ENCODE measurements at places on chromosomes 16 and 17. TPM values are rescaled to one million over a fixed set of nuclear protein-coding genes. Genes with fewer than 3 reads are reported as not detected.

GRCh38 chr17:60526726-60527125, 684 bp upstream of the APPBP2 start:
- peak; percentile 52 for DNase-seq

DNA sequence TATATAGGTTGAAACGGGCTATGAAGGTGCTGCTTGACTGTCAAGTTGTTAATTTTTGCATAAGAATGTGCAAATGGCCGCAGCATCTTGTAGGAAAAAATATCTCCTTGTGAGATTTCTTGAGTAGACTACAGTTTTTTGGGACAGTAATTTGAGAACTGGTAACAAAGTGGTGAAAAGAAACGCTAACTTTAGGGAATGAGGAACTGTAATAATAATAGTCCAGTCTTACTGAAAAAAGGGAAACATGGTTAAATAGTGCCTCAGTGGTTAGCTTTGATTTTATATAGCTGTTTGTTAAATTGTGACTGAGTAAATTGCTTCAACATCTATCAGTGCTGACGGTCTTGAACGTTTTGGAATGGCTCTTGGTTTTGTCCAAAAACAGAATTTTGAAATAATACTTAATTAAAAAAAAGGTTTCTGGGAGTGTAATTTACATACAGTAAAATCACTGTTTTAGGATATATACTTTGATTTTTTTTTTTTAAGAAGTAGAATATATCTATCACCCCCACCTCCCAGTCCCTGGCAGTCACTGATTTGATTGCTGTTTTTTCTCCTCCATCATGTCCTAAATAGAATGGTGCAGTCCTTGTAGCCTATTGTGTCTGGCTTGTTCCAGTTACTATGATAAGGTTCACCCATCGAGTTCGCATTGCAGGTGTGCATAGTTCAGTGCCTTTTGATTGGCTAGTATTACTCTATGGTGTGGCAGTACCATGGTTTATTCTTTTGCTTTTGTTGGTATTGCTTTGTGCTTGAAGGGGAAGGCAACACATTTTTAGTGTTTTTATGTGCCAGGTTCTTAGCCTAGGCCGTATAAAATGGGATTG, 2.8 kb downstream of the HAPSTR1 start:
- no peak for DNase-seq

DNA sequence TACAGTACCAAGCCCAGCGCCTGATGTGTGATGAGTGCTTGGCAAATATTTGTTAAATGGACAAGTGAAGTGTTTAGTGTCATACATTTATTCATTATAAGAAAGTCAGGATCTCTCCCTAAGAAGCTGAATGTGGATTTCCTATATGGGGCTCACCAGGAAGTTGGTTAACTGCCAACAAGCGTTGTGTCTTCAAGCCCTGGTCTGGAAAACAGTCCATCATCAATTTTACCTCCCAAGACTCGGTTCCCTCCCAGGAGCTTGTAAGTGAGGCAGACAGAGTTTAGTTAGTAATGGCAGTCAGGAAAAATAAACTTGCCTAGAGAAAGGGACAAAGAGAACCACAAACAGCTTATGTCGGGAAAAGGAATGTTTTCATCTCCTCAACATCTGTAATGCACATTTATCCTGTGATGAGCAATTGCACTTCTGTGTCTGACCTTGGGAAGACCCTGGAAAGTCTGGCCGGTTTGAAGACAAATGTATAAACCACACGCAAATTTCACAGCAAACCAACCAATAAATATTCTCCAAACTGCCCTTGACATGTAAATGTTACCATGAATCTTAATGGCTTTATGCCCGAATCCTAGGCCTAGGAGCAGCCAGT, 28.3 kb downstream of the C16orf95 start:
- no peak for DNase-seq

DNA sequence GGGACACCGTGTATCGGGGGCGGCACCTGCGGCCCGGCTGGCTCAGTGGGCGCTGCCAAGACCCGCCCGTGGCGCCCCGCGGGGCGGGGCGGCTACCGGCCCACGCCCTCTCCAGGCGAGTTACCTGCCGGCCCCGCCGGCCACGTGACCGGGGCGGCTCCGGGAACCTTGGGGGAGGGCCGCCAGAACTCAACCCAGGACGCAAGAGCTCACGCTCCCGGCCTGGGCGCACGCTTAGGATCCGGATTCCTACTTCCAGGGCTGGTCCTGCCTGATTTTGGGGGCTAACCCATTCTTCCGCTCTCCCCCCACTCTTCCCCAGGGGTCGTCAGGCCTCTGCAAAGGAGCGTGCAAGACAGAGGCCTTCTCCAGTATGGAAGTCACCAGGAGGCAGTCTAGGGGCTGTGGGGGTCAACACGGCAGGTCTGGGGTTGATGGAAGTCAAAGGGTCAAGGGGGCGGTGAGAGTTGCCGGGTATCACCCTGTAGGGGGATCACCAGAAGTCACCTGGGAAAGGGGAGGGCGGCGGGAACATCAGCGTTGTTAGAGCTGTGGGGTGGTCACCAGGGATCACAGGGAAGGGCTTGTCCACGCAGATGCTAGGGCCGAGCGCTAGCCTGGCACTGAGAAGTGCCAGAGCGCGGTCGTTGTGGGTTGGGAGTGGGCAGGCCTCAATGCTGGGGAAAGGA, 354 bp upstream of the ESRP2 start:
- DNase-seq: no peak

DNA sequence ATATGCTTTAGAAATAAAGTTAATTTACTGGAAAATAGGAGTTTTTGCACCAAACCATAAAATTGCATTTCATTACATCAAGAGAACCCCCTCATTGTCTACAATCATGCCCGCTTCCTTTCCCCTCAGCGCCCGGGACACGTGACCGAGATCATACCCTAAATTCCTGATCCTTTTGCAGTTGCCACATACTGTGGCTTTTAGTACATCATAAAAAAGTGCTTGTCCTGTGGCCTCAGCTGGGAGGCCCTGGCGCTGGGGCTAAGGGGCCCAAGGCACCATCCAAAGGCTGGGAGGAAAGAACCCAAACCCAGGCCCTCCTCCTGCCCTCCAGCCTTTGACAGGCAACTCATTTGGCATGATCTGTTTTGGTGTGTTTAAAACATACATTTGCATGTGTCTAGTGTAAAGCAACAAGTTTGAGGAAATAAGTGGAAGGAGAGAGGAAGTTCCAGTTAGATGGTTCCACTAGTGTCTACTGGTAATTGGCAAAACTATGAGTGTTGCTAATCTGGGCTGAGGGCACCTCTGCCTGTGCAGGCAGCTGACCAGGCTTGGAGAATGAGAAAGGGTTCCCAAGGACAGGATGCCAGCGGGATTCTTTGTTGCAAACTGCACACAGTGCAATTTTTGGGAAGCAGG, 6.0 kb downstream of the CDK5R1 start:
- no peak for DNase-seq

LRRC36 gene
- total RNA-seq: not detected

GRCh38 chr17:60989379-60989778, 311.7 kb downstream of the BCAS3 start:
- no peak for DNase-seq

DNA sequence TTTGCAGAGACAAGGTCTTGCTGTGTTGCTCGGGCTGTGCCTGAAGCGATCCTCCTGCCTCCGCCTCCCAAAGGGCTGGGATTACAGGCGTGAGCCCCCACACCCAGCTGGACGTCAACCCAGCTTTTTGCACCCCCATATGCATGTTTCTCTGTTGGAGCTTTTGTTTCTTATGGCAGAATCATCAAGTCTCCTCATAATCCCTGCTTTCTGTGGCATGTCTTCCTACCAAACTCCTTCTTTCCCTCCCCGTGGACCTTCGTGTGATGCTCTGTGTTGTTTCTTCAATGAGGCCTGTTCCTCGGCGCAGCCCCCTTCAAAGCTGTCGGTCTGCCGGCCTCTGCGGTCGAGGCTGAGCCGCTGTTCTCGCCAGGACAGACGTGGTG, 71.6 kb downstream of the METRNL start:
- no peak for DNase-seq

DNA sequence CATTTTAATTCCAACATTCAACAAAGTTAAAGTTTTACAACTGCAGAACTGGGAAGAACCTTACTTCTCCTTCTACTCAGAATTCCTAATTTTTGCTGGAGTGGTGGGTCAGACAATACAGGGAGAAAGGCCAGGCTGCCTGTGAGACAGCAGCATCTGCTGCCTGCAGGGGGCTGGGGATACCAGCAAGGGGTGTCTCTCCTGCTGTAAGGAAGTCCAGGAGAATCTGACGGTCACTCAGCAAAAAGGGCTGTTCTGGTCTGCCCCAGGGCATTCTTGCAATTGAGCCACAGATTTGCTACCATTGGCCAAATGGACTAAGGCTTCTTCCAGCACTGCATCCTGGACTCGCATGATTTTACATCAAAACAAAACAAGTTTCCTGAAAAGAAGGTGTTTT, 426.6 kb upstream of the CDH11 start:
- no peak for DNase-seq

NPIPB6 gene
- total RNA-seq: 26.7 TPM

DNASE1L2 gene
- total RNA-seq: 0.16 TPM

DNA sequence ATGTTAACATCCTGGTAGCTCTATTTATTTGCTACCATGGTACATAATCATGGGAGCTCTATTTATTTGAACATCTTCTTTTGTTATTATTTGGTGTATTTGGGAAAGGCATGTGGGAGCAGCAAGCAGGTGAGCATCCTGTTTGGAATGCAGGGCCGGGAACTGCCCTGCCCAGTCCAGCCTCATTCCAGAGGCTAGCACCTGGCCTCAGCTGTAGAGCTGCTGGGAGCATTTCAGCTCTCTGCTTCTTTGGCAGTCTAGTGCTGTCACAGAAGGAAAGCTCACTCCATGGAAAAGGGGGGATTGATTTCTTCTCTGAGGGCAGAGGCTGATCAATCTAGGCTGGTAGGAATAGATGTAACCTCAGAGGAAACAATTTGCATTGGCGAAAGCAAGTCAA, 112.5 kb downstream of the WWOX start:
- DNase-seq: no peak

DNA sequence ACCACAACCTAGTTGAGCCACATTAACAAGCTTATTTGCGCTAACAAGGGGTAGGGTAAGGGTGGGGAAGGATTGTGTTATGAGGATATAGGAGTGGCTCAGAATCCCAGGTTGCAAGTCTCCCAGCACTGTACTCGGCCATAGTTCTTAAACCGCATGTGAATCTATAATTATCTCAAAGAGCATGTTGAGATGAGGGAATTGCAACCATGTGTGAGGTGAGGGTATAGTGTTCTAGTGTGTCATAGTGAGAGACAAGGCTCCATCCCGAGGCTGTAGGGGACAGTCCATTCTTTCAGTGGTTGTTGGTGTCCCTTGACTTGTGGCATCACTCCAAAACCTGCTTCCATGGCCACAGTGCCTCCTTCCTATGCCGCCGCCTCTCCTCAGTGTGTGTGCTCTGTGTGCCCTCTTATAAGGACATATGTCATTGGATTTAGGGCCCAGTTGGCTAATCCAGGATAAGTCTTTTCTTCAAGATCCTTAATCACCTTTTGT, 22.7 kb upstream of the ATP5MC1 start:
- DNase-seq: no peak
